ENCODE measurements at places on chromosomes 3 and 15.

- DNase-seq, result no peak
These were observed 35.4 kb upstream of the SCAANT1 start for GRCh38 chr3:63947594-63947993.

GRCh38 chr3:74436184-74436583, 178.3 kb downstream of the CNTN3 start:
- DNase-seq, result no peak

GRCh38 chr3:133050891-133051290, 12.7 kb downstream of the TMEM108 start:
- no peak for DNase-seq

- no peak for DNase-seq
These were observed 37.5 kb downstream of the TPM1 start for GRCh38 chr15:63079947-63080626.

GRCh38 chr3:67215690-67216089, 217.6 kb downstream of the KBTBD8 start:
- DNase-seq, result no peak

DNA sequence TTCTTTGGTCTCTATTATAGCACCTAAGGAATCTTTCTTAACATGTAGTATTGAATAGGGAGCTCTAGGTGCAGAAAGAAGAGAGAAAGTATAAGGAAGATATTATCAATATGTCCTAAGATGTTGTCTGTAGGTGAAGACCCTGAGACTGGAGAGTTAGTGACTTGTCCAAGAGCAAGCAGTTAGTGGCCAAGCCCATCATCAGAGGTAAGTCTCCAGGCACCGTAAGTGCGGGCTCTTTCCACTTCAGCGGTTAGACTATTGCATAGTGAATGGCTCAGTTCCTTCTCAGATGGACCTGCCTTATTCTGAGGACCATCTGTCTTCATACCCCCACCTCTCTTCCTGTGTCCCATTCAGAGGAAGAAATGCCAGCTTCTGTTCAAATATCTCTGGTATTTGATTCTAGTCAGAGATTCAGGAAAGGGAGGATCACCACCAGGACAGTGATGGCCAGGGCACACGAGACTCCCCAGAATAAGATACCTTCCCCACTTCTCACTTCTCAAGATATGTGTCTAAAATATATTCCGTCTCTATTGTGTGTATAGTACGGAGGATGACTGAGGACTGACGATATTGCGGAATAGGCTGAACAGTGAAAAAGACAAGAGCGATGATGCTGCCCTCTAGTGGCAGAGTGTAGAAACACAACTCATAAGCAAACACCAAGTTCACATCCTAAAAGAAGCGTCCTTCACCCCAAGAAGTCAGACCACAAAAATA, 19.1 kb upstream of the ADGRG7 start:
- peak; percentile 50 for DNase-seq

- no peak for DNase-seq
These were observed 154.7 kb downstream of the ATP10A start for GRCh38 chr15:25708391-25708790.

DNA sequence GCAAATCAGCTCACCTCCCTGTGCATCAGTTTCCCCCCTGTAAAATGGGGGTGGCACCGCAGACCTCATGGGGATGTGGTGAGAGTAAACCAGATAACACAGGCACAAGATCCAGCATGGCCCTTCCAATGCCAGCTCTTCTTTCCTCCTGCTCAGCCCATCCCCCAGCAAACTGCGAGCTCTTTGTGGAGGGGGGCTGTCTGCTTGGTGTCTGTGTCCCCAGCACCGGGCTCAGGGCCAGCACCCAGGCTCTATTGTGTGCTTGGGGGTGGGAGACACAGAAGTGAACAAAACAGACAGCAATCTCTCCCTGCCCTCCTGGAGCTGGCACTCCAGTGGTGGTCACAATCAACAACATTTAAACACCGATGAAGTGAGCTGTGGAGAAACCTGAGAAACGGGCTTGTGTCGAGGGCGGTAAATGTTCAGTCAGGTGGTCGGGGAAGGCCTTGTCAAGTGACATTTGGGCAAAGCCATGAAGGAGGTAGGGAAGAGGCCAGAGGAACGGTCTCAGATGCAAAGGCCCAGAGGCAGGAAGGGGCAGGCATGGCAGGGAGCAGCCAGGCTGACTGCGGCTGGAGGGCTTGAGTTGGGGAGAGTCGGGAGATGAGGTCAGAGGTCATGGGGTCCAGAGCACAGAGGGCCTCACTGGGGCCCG, 28.4 kb downstream of the GRIP2 start:
- DNase-seq, result no peak

- DNase-seq, result no peak
These were observed 657.3 kb upstream of the TGFBR2 start for GRCh38 chr3:29949131-29949530.

GRCh38 chr15:50605462-50605861, 59.0 kb upstream of the USP50 start:
- no peak for DNase-seq

DNA sequence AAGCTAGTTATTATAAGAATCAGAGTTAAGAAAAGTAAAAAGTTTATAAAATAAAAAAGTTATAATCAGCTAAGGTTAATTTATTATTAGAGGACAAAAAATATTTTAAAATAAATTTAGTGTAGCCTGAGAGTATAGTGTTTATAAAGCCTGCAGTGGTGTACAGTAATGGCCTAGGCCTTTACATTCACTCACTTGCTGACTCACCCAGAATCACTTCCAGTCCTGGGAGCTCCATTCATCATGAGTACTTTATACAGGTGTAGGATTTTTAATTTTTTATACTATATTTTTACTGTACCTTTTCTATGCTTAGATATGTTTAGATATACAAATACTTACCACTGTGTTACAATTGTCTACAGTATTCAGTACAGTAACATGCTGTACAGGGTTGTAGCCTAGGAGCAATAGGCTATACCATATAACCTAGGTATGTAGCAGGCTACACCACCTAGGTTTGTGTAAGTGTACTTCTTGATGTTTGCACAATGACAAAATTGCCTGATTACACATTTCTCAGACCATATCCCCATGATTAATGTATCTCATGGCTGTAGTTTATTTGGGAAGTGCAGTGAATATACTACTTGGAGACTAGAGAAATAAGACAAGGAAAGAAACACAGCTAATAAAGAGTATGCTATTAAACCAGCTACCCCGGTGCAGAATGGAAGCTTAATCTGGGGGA, 101.9 kb upstream of the GALNT15 start:
- no peak for DNase-seq

GRCh38 chr3:98504539-98504938, 7.1 kb downstream of the OR5K2 start:
- no peak for DNase-seq

- no peak for DNase-seq
These were observed 52.6 kb downstream of the NSUN3 start for GRCh38 chr3:94115482-94115881.

- DNase-seq, result no peak
These were observed 33.0 kb downstream of the HES1 start for GRCh38 chr3:194168994-194169393.

DNA sequence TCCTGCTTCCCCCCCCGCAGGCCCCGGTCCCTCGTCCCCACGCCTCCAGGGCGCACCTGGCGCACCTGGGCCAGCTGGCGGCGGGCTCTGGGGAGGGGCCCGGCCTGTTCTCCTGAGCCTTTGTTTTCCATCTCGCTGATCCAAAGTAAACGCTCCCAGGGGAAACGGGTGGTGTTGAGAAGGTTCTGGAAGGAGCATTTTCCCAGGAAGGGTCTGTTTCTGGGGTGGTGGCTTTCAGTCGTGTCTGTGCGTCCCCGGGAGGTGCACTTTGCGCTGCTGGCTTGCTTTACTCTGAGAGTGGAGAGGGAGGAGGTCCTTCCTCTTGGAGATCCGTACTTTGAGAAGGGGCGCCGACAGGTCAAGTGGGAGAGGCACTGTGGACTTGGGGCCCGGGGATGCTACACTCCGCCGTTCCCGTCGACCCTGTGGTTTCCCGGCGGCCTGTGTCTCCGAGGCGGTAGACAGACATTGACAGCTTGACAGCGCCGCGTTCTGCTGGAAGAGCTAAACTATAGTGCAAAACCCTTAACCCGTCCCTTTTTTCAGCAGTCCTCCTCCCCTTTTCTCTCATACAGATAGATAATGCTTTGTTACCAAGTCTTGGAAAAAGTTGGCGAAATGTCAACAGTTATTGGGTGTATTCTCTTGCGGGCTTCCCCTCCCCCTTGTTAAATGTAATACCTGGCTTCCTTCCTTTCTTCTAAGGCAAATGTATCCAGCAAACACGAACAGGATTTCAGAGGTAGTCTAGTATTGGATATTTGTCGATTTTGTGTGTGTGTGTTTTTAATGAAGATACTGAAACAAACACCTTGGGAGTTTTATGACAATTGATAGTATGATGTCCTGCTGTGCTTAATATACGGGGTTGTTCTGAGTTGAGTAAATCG, 6.5 kb downstream of the TPM1 start:
- DNase-seq, result no peak

- DNase-seq, result no peak
These were observed 5.8 kb downstream of the PRKCD start for GRCh38 chr3:53166781-53167291.

- no peak for DNase-seq
These were observed 30.6 kb downstream of the CTSH start for GRCh38 chr15:78914027-78914764.

DNA sequence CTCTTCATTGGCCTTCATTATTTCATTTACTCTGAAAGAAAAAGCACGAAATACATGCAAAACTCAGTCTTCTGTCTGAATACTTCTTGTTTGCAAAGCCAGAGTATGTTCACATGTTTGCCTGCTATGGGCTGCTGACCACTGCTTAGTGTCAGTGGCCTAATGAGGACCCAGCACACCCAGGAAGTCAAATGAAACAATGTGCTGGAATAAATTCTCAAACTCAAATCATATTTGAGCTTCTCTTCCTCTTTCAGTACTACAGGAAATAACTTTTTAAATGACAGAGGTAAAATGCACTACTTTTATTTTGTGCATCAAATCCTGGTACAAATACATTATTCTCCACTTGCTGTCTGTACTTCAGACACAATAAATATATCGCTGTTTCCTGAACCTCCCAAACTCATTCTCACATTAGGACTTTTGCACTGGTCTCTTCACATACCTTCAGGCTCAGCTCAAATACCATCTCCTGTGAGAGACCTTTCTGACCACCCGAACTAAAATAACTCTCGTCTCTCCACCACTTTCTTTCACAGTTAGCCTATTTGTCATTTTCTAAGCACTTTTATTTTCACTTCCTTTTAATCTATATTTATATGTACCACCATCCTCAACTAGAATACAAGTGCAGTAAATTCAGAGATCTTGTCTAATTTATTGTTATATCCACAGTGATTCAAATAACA, 176.8 kb downstream of the TUSC7 start:
- DNase-seq, result no peak

DNA sequence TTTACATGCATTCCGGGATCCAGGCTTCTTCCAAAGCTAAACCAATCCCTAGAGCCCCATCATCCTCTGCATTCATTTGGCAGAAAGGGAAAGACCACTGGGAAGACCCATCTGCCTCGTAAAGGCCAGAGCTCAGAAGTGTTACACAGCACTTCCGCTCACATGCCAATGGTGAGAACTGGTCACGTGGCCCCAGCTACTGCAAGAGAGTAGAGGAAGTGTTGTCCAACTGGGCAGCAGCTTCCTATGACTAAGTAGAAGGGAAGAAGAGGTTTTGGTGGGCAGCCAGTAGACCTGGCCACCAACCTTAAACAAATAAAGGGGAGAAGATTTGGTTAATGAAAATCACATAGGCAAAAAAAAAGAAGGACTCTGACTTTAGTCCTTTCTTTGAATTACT, 74.4 kb upstream of the PPP2R3A start:
- DNase-seq, result no peak

DNA sequence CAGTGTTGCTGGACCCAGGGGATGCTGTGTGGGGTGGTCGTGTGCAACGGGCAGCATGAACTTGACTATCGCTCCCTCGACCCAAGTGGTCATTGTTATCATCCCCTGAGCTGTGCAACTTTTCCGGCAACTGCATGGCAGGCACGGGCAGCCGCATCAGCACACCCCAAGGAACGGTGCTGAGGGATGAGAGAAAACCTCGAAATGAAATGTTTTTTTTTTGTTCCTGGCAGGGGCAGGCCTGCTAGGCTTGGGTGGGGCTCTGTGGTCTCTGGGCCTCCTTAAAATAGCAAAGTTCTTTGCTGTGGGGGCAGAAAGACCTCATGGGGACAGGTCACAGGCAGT, 51.4 kb downstream of the CORO2B start:
- no peak for DNase-seq

DNA sequence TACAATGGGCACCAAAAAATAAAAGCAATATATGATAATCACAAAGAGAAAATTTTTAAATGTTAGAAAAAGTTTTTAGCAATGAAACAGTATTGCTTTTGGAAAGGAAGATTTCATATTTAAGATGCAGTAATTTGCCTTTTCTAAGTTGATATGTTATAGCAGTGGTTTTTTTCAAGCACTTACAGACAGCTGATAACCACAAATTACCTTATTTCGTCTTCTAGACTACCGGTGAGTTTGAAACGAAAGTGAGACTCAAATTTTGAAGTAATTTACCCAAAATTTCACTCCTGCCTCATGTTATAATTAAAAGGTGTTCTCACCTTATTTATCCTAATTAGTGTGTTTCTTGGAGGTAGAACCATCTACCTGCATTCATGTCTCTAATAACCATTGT, 207.8 kb downstream of the MCTP2 start:
- no peak for DNase-seq

GRCh38 chr3:167867981-167868380, 132.5 kb downstream of the SERPINI1 start:
- no peak for DNase-seq

DNA sequence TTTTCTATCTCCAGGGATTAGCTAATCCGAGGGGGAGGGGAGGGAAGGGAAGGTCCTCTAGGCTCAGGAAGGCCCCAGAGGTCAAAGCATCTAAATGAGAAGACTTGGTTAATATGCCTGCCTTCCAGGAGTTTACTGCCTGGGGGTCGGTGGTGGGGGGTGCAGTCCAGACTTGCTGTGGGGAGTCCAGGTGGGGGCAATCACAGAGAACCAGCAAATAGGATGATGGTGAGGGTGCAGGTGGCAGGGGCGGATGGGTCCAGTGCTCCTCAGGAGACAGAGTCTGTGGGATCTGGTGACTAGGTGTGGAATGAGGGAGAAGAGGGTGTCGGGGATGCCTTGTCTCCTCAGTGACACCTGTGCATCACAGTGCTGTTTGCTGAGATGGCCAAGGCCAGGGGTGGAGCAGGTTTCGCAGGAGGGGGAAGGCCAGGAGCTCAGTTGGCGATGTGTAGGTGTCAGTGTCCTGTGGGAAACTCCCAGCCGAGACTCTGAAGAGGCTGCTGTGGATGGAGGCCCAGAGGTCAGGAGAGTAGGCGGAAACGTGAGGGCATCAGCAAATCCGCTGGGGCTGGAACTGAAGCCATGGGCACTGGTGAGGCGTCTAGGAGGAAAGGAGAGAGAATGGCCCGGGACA, 8.1 kb downstream of the CFAP100 start:
- DNase-seq, result no peak

All from CD4-positive, alpha-beta memory T cell (primary cell).